Tongue (tissue), 3 donors: ENCODE measurements at places on chromosomes 2 and 18.

GRCh38 chr18:43605224-43605623, 327.9 kb upstream of the SYT4 start:
- no peak for DNase-seq

GRCh38 chr2:43676322-43677050, at the start of gene C1GALT1C1L:
C1GALT1C1L (minus strand) TSS chr2:43676429; CDS start chr2:43676322, 107 bp downstream.
- peak; percentile 76 for DNase-seq

DNA sequence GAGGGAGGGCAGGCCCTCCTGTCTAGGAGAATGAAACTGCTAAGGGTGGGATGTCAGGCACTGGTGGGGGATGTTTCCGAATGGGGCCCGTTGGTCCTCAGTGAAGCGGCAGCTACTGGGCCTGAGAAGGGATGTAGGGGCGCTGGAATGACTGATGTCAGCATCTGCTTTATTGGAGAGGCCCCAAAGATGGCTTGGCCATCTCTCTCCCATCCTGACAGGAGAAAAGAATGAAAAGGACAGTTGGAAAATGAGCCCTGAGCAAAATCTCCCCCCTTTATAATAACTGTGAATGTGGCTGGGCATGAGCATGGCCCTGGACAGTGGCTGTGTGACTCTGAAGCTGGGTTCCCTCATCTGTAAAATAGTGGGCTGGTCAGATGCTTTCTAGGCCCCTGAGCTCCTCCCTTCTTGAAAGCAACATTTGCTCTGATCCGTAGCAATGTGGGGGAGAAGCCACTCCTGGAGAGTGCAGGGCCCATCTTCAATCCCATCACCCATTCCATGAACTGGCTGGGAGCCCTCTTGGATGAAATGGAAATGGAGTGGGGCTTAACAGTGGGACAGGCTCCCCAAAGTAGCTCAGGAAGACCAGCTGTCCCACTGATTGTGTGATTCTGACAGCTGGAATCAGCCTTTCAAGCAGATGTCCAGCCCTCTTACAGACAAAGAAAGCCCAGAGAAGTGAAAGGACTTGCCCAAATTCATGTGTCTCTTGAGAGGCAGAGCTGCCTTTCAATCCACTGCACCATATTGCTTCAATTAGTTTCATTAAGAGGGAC, 232.7 kb upstream of the SMAD2 start:
- DNase-seq, result peak; percentile 91

DNA sequence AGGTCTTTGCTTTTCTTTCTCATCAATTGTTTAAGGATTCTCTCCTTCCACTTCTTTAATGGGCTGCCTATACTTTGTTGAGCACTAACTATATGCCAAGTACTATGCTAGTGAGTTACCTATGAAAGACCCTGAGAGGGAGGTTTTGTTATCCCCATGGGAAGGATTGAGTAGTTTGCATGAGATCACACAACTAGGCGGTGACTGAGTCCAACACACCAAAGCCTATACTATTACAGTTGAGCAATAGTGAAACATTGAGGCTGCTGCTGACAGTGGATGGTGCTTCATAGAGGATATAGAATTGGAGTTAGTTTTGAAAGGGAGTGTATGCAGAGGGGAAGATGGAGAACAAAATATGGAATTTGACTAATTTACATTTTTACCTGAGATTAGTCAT, 15.8 kb downstream of the NABP1 start:
- no peak for DNase-seq

- no peak for DNase-seq
Observed at GRCh38 chr2:58631986-58632385, 390.9 kb upstream of the FANCL start.

DNA sequence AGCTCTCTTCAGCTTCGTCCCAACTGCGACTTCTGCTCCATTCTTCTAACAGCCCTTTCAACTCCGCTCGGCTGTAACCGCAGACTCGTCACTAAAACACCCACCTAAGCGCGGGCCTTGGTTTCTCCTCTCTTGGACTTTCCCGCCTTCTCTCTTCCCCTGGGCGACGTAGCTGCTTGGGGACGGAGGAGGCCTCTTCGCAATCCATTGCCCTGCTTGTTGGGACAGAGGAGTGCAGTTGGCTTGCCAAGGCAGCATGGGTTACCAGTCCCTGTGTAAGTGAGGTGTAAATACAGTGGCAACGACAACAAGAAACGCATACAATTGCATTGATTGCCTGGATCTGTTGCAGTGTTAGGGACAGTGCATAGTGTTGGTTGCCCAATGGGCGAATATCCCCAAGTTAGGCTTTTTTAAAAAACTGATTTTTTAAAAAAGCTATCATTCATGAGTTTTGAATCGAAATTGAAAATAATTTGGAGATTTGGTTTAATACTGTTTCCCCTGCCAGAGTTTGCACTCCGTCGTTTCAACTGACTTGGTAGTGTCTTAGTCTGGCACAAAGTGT, 484 bp upstream of the DARS1 start:
- DNase-seq, result no peak

DNA sequence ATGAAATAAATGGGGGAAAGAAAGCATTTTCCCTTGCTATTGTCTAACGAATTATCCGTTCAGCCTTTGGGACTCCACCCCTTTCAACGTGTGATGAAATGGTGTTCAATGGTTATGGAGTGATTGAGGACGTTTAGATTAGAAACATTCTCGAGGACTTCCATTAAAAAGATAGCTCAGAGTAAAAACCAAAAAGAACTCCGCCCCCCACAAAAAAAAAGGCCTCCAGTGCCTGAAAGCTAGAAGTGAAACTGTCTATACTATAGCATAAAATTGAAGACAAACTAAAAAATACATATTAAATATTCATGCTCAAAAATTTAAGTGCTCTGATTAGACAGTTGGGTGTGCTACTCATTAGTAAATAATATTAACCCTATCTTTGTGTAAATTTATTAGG, 3.0 kb upstream of the ZNF516 start:
- DNase-seq, result no peak

DNA sequence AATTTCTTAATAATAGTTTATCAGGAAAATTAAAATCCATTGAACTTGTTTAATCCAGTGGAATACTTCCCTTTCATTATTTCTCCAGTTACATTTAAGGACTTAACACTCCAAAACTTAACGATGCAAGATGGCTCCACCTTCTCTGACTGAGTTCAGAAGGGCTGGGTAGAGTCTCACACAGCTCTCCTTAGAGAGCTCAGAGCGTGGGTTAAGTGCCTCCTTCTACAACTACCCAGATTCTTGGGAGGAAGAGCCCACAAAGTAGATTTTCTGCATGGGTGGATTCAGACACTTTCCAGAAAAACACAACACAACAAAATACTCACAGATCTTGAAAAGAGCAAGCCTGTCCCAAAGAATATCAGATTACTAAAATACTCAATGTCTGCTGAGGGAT, 130.6 kb downstream of the THADA start:
- DNase-seq, result no peak

DNA sequence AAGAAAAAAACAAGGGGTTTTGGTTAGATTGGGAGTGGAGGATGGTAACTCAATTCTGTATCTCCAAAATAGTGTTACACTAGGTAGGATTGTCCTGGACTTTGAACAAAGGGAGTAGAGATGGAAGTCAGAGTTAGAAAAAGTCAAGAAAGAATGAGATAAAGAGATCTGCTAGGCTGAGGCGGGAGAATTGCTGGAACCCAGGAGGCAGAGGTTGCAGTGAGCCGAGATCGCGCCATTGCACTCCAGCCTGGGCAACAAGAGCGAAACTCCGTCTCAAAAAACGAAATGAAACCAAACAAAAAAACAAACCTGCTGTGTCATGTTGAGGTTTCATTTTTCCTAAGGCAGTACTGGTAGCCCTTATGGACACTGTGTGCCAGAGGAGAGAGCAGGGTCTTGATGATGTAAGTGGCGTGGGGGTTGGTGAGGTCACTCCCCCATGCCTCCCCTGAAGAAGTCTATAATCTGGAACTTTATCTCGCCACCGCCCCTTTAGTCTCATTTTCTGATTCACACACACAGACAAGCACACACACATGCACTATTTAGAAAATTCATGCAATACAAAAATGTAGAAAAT, 10.5 kb downstream of the DRC1 start:
- DNase-seq, result no peak

- DNase-seq, result no peak
Observed at GRCh38 chr18:8812631-8813030, 107.3 kb downstream of the MTCL1 start.

GRCh38 chr18:34956663-34957062, 84.5 kb upstream of the MAPRE2 start:
- peak; percentile 22 for DNase-seq

DNA sequence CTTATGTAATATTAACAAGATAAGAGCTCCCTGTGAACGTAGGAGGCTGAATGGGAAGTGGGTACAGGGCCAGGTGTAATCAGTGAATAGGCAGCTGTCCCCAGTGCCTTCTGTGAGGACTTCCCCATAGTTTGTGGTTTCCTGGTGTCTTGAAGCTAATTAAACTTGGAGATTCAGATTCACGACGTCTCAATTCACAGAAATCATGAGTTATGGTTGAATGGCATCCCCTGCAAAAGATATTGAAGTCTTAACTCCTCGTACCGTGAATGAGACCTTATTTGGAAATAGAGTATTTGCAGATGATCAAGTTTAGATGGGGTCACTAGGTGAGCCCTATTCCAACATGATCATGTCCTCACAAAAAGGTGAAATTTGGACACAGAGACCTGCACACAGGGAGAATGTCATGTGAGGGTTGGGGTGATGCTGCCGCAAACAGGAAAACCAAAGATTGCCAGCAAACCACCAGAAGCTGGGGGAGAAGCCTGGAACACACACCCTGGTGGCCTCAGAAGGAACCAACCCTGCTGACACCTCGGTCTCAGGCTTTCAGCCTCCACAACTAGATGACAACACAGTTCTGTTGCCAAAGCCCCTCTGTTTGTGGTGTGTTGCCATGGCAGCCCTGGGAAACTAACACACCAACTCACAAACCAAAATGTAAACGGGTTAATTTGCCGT, 13.2 kb downstream of the ARL4C start:
- DNase-seq, result no peak

- DNase-seq, result no peak
Observed at GRCh38 chr2:178700136-178700535, 107.1 kb downstream of the TTN start.

GRCh38 chr2:214676421-214677089, 132.9 kb downstream of the BARD1 start:
- no peak for DNase-seq

DNA sequence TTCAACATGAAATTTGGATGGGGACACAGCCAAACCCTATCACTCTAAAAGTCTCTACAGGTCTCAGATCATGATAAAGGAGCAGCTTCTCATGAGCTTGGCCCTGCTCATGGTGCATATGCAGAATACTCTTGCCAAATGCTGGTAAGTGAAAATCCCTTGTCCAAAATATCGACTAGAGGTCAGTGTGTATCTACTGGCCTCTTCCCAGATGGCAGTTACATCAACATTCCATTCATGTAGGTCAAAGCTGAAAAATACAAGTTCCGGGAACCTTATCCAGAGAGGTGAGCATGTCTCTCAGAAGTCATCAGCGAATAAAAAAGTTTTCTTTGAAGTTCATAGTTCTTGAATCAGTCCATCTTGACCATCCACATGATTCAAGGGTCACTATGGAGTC, 7.6 kb upstream of the NT5C1B start:
- DNase-seq, result no peak

DNA sequence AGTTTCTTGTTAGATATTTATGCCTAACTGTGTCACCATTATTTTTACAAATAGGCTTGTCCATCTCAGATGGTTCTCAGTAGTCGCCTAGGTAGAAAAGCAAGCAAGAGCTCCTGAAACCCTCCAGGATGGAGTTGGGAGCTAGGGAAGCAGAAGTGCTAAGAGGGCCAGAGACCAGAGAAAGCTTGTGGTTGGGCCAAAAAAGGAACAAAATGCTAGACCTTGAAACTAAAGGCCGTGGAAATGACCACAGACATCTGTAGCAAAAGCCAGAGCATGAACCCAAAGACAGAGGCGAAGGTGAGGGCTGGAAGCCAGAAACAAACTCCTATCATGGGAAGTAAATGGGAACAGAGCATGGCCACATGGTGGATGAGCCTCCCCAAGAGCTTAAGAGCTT, 29.9 kb upstream of the RMDN2 start:
- no peak for DNase-seq

- DNase-seq, result peak; percentile 33
Observed at GRCh38 chr18:44465381-44465841, 215.3 kb upstream of the SETBP1 start.

GRCh38 chr2:143700865-143701264, 571.6 kb downstream of the ARHGAP15 start:
- DNase-seq, result no peak

GRCh38 chr2:54676656-54677055, 46.8 kb upstream of the EML6 start:
- no peak for DNase-seq

GRCh38 chr18:77132369-77133050, at the start of gene MBP:
MBP (minus strand) TSS chr18:77132783; CDS start chr18:77105261, 27,522 bp downstream.
- peak; percentile 59 for DNase-seq

DNA sequence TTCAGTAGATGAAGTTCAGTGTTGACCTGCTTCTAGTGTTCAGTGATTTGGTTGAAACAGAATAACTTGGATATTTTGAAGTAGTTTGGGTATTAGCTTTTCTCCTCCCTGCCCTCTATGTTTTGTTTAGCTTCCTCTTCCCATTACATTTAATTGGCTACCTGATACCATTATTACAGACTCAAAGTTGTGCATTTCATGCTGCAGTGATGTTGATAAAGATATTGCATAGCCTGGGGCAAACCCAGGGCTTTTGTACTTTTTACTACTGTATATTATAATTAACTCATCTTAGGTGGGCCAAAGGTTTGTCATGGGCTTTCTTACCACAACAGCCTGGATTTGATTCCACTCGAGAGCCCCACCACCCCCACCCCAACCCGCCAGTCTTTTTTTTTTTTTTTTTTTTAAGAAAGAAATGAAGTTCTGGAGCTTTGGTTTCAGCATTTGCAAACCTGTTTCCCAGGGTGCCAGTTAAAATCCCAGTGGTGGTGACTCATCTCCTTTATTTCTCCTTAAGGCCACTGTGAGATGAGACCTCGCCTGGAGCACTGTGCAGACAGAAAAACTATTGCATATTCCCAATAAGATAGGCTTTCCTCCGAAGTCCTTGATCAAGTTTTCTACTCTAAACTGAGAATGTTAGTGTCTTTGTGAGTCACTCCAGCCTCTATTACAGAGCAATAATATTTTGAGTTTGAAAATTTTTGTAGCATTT, 393.7 kb upstream of the FANCL start:
- no peak for DNase-seq

GRCh38 chr2:136386046-136386445, 268.1 kb upstream of the CXCR4 start:
- DNase-seq, result no peak

GRCh38 chr2:40439473-40439872, 12.4 kb downstream of the SLC8A1 start:
- DNase-seq, result no peak

DNA sequence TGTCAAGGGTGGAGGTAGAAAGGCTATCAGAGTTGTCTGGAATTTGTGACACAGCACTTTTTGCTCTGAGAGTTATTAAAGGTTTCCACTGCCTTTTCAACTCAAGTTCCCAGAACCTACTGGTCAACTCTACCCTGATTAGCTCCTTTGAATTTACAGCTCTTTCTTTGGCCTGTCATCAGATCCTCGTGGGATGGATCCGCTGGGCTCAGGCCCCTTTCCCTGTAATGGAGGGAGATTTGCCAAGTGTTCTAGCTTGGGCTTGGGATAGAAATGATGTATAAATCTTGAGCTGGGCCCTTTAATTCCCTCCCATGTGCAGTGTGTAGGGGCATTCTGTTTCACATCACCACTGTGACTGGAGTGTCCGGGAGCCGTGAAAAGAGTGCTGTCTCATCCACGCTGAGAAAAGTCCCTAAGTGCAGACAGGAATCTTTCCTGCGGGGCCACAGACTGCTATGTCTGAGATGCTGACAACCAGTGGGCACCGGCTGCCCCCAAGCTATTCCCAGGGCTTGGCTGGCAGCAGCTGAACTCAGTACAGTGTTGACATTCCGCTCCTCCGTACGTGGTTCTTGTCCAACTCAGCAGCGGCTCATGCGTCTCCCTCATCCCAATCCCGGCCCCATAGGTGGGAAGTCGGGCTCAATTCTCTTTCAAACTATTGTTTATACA, 46.9 kb upstream of the ARHGAP28 start:
- DNase-seq, result peak; percentile 21
